ENCODE measurements at places on chromosomes 4 and X.

- DNase-seq: peak; percentile 50
These were observed 50.3 kb downstream of the MAML3 start for GRCh38 chr4:140103676-140104075.

- DNase-seq: no peak
These were observed 121.9 kb downstream of the DKK2 start for GRCh38 chr4:106914223-106914622.

DNA sequence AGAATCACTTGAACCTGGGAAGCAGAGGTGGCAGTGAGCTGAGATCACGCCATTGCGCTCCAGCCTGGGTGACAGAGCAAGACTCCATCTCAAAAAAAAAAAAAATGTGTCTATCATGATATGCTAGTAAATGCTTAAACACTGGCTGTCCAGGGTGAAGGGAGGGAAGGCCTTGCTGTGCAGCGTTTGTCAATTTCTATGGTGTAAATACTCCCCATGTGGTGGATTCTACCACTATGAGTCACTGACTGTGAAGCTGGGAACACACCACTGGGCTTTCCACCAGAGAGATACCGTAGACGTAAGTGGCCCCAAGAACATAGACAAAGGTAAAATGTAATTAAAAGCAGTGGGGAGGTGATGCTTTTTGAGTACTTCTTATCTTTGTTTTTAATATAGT, 51.3 kb upstream of the LEF1 start:
- no peak for DNase-seq

- DNase-seq: no peak
These were observed 23.2 kb downstream of the IL15 start for GRCh38 chr4:141659539-141659938.

DNA sequence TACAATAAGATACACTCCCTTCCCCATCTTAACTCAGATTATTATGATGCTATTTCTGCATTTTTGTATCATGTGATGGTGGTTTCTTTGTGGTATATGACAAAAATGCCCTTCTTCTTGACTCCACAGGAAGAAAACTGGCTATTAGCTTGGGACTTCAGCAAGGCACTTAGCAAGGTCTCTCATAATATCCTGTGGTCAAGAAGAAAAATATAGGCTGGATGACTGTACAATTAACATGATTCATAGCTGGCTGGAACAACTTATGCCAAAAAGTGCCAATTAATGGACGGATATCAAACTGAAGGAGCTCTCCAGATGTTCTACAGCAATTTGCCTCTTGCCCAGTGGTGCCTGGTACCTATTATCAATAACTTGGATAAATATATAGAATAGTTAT, 2.3 kb upstream of the MID1IP1 start:
- DNase-seq: no peak

- no peak for DNase-seq
These were observed 398.7 kb upstream of the PPP1R2C start for GRCh38 chrX:43176686-43177085.

GRCh38 chr4:174528226-174528625, 5.9 kb upstream of the HPGD start:
- DNase-seq: no peak

All from CD4-positive, alpha-beta T cell treated with Interleukin-17A for 4 hours (primary cell).